Activated naive CD8-positive, alpha-beta T cell treated with anti-CD3 and anti-CD28 coated beads, Interleukin-2, amount 10 ng/mL, durations not matched to agents 7 days and 5 days (primary cell): ENCODE measurements at places on chromosomes 7 and 10. TPM values are rescaled to one million over a fixed set of nuclear protein-coding genes. Genes with fewer than 3 reads are reported as not detected.
A peak's percentile ranks its signal among the peaks of the same experiment; 100 is the strongest.

DNA sequence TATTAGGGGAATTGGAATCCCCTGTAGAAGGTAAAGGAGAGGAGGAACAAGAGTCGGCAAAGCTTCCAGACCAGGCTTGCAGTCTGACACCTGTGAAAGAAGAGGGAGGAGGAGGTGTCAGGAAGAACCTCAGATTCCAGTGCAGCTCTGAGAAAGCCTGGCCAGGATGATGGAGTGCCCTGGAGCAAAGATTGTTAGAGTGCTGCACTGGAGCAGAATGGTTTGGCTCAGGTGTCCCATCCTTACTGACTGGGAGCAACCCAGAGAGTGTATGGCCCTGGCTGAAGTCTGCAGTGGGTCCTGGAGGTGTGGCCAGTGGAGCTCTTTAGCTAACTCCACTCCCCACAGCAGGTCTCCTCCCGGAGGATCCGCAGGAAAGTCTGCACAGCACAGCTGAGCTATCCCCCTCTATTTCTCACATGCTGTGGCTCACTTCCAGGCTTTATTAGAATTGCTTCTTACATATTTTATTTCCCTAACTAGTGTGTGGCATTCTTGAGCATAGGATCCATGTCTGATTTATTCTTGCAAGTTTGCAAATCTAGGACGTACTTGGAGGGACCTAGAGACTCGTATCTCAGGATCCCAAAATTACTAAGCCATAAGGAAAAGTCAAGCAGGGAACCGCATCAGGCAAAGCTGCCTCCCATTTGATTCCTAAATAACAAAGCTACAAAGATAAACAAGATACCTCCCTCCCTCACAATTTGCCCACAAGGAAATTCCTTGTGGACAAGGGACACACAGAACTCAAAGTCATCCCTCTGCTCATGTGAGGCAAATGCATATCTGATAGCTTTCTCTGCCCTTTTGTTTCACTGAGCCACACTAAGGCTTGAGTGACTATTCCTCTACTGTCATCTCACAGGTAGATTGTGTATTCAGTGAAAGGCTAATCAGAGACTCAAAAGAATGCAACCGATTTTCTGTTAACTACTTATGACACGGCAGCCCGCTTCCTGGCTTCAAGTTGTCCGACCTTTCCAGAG, 58.8 kb downstream of the VIM start:
- H3K4me3 ChIP-seq, result no peak overlapping the region
- DNase-seq, result no peak
- peaks cover 2% of the 10 kb centered on the region for H3K4me1 ChIP-seq

DNA sequence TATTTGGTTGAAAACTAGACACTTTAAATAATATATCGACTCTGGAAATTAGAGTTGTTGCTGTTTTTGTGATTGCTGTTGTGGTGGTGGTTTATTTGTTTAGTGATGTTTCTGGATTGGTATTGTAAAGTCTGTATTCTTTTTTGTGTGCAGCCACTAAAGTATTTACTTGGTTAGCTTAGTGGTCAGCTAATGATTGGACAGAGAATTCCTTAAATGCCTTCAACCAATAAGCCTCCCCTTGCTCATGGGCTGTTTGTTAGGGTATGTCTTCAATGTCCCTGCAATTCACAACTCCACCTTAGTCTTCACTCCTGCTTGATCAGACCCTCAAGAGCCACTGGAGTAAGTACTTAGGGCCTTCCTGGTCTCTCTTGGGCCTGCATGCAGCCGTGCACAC, 71.0 kb downstream of the PAXIP1 start:
- peaks cover 30% of the 10 kb centered on the region for H3K36me3 ChIP-seq
- no peak for DNase-seq
- no peak overlapping the region for H3K4me3 ChIP-seq
- peaks cover 19% of the 10 kb centered on the region for H3K4me1 ChIP-seq

DNA sequence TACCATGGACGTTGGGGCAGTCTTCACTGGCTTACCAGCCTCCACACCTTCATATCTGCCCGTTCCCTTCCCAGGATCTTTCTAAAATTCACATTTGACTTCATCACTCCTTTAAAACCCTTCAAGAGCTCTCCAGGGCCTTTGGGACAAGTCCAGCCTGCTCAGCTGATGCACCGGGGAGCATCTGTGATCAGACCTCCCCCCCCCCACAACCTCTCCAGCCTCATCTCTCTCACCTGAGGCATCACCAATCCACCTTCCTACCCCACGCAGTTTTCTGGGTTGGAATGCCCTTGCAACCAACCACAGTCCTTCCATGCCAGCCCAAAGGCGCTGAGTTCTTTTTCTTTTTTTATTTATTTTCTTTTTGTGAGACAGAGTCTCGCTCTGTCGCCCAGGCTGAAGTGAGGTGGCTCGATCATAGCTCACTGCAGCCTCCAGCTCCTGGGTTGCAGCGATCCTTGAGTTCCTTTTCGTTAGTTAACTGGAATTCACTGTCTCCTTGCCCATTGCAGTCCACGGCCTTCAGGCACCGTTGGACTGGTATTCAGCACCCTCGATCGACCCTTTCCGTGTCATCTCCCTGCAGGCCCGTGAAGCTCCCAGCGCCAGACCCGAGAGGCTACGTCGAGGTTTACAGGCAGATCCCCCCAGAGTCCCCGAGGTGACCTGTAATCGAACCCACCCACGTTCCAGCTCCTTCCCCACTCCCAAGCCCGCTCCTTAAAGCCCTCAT, 654 bp downstream of the ALKBH4 start:
- H3K36me3 ChIP-seq, result peaks cover 5% of the 10 kb centered on the region
- H3K4me3 ChIP-seq, result peak overlapping the region; percentile 94
- DNase-seq, result no peak
- H3K27me3 ChIP-seq, result no peaks in the 10 kb centered on the region
- peak overlapping the region; percentile 83 for H3K27ac ChIP-seq
- H3K4me1 ChIP-seq, result peaks cover 16% of the 10 kb centered on the region

- H3K4me1 ChIP-seq, result peaks cover 1% of the 10 kb centered on the region
- peak; percentile 37 for DNase-seq
- no peak within 1 kb of the TSS for H3K27ac ChIP-seq
- peaks cover 34% of the 10 kb centered on the region for H3K27me3 ChIP-seq
- H3K36me3 ChIP-seq, result no peaks in the 10 kb centered on the region
Measured at GRCh38 chr7:1669954-1670893, at the start of gene ELFN1. TSS of gene ELFN1 (plus strand) at chr7:1670277. CDS start at chr7:1744597, 74,320 bp downstream.

DNA sequence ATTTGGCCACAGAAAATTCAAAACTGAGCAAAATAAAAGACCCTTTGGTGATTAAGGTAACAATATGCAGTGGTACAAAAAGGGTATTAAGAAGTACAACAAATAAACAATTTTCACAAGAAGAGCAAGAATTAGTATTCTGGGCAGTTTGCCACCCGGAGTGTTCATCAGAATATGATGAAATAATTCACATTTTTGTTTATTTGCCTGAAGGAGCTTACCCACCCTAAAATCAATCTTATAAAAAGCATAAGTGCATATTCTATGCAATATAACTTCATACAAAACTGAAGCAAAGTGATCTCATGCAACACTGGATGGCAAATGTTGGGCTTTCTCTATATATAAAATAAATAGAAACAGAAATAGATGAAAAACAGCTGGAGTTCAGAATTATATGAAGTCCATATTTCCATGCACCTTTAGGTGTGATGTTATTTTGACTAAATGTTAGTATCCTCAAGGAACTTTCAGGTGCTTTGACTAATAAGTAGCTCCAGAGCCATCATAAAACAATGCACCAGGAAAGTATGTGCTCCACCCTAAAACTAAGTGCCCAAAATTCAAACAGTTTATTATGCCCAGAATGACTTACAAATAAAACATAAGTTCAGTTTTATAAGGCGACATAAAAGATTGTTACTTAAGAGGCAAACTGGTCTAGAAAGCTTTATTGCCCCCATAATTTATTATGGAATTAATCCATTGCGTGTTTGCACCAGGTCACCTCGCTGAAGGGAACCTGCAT, 474.3 kb downstream of the SEMA3D start:
- DNase-seq, result no peak
- H3K36me3 ChIP-seq, result no peaks in the 10 kb centered on the region
- no peaks in the 10 kb centered on the region for H3K4me1 ChIP-seq
- H3K27ac ChIP-seq, result no peak overlapping the region

- DNase-seq, result no peak
- no peaks in the 10 kb centered on the region for H3K4me1 ChIP-seq
- no peaks in the 10 kb centered on the region for H3K27me3 ChIP-seq
- H3K4me3 ChIP-seq, result no peak overlapping the region
- no peak overlapping the region for H3K27ac ChIP-seq
- H3K36me3 ChIP-seq, result no peaks in the 10 kb centered on the region
Measured at GRCh38 chr10:130054021-130054420, 56.6 kb downstream of the C10orf143 start.

DNA sequence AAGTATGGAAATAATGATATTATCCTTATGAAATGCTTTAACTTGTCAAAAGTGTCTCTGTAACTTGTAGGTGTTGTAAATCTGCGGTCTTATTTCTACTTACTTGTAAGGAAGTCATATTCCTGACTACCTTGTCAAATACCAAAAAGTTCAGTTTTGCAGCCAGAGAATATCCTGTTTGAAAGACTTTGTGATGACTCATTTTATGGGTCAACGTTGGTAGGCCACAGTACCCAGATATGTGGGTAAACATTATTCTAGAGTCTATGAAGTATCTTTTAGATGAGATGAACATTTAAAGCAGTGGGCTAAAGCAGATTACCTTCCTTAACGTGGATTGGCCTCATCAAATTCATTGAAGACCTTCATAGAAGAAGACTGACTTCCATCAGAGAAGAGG, 195.3 kb downstream of the PPP1R9A start:
- no peak overlapping the region for H3K4me3 ChIP-seq
- H3K27ac ChIP-seq, result no peak overlapping the region
- no peaks in the 10 kb centered on the region for H3K4me1 ChIP-seq
- no peaks in the 10 kb centered on the region for H3K27me3 ChIP-seq

DNA sequence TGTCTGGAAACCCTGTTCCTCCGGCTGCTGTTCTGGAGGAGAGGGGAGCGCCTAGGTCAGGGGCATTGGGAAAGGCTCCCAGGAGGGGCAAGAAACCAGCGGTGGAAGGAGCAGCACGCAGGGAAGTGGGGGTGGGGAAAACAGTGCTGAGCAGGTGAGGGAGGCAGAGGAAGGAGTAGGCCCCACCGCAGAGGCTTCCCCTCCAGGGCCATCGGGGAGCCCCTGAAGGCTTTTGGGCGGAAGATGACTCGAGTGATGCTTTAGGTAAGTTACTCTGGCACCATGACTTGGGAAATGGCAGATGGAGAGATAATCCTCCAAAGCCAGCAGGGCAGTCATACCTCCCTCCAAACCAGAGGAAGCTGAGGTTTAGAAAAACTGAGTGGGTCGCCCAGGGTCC, 106.5 kb upstream of the ANLN start:
- H3K4me1 ChIP-seq, result peaks cover 38% of the 10 kb centered on the region
- peak; percentile 40 for DNase-seq
- peaks cover 5% of the 10 kb centered on the region for H3K27me3 ChIP-seq

- H3K27ac ChIP-seq, result peak overlapping the region; percentile 93
- H3K4me1 ChIP-seq, result peaks cover 27% of the 10 kb centered on the region
- peaks cover 9% of the 10 kb centered on the region for H3K36me3 ChIP-seq
- peaks cover 2% of the 10 kb centered on the region for H3K27me3 ChIP-seq
Measured at GRCh38 chr10:110226543-110226925, 19.1 kb downstream of the MXI1 start.

- no peaks in the 10 kb centered on the region for H3K36me3 ChIP-seq
- H3K4me3 ChIP-seq, result no peak overlapping the region
- H3K4me1 ChIP-seq, result no peaks in the 10 kb centered on the region
- peaks cover 2% of the 10 kb centered on the region for H3K27me3 ChIP-seq
- H3K27ac ChIP-seq, result no peak overlapping the region
Measured at GRCh38 chr10:47037654-47038425, 126.6 kb downstream of the PTPN20 start.

DNA sequence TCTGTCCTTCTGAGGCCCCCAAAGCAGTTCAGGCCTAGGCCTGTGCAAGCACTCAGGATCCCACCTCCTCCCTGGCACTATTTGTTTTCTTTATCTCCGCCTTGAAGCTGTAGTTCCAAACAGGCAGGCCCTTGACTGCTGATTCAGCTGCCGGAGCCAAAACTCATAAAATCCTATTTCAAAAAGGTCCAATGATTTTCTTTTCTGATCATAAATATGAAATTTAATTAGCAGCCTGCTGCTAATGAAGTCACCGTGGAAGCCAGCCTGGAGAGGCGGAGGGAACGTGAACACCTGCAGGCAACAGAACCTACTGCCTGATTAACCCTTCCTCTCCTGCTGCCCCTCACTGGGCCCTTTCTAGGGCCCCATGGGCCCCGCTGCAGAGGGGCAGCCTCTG, 60.1 kb downstream of the CARD11 start:
- no peak for DNase-seq
- H3K4me1 ChIP-seq, result peaks cover 62% of the 10 kb centered on the region
- H3K27ac ChIP-seq, result peak overlapping the region; percentile 88
- peaks cover 40% of the 10 kb centered on the region for H3K36me3 ChIP-seq

GRCh38 chr7:24971333-24972165, 8.4 kb downstream of the OSBPL3 start:
- DNase-seq, result no peak
- no peak overlapping the region for H3K27ac ChIP-seq
- H3K4me1 ChIP-seq, result peaks cover 62% of the 10 kb centered on the region

DNA sequence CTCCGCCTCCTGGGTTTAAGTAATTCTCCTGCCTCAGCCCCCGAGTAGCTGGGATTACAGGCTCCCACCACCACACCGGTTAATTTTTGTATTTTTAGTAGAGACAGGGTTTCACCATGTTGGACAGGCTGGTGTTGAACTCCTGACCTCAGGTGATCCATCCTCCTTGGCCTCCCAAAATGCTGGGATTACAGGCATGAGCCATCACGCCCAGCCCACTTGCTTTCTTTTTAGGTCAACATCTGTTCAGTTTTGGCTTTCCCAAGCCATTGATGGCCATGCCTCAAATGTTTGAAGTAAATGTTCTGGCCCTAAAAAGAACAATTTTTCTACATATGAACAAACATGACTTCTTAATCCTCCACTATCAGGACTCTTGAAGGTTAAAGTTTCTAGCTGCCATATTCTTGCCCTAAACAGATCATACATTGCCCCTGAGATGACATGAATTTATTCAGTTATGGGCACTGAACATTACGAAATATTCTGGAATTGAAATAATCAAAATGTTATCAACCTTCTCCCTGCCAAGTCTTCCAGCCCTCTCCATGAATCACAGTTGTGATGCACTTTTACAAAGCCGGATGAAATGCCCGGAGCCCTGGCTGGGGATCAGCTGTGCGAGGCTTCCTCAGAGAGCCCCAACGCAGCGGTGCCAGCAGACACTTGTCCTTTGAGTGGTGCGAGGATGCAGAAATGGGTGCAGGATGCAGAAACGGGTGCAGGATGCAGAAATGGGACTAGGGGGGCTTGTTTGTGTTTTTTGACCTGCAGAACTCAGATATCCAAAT, 2.9 kb downstream of the MRLN start:
- no peak for DNase-seq
- H3K27me3 ChIP-seq, result no peaks in the 10 kb centered on the region
- no peak overlapping the region for H3K27ac ChIP-seq
- H3K4me3 ChIP-seq, result no peak overlapping the region
- H3K36me3 ChIP-seq, result no peaks in the 10 kb centered on the region
- H3K4me1 ChIP-seq, result no peaks in the 10 kb centered on the region

- H3K4me3 ChIP-seq, result no peak overlapping the region
- no peak for DNase-seq
- H3K27ac ChIP-seq, result no peak overlapping the region
Measured at GRCh38 chr7:67619175-67619574, 622.5 kb downstream of the TYW1 start.

Gene FAM131B
- 2.9 TPM for total RNA-seq

Gene GTPBP10
- total RNA-seq, result 31.1 TPM

Gene MSMB
- not detected for total RNA-seq

Gene STEAP4
- total RNA-seq, result not detected

Gene CPA4
- not detected for total RNA-seq

Gene LBX1
- total RNA-seq, result not detected
